ENCODE measurements at places on chromosomes 11 and 22.

- DNase-seq, result no peak
These were observed 86.3 kb downstream of the FCHSD2 start for GRCh38 chr11:73055655-73056354.

DNA sequence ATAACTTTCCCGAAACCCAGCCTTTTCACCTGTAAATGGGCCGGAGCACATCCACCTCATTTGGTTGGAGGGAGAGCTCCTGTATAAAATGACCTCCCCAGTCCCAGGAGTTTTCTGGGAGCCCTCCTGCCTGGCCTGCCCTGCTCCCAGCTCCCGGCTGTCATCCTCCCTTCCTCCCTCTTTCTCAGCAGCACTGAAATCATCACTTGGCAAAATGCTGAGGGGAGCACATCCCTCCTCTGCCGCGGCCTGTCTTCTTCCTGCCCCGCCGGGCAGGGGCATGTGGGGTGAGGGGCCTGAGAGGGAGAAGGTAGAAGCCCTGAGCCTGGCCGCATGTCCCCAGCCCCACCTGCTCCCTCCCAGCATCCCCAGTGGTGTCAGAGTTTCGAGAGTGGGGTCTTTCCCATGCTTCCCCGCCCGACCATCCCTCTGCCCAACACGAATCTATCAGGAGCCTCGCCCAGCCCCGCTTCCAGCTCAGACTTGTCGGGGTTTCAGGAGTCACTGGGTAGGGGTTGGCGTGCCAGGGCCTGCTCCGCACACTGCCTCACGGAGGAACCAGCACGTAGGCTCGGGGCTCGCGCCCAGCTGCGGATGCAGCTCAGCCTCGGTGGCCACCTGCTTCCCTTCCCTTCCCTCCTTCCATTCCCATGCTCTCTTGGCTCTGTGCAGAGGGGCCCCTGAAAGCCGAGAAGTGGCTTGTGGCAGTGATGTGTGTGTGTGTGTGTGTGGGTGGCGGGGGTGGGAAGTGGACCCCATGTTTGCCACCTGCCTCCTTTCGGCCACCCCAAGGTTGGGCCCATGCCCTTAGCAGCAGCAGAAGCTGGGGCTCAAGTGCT is 37.1 kb downstream of the NECTIN1 start:
- DNase-seq, result no peak

- DNase-seq, result no peak
These were observed 6.8 kb upstream of the SART1 start for GRCh38 chr11:65954771-65955170.

GRCh38 chr22:23775779-23776375 is 3.2 kb downstream of the MMP11 start:
- DNase-seq, result no peak

GRCh38 chr11:134678744-134679143 is 266.7 kb upstream of the B3GAT1 start:
- no peak for DNase-seq

DNA sequence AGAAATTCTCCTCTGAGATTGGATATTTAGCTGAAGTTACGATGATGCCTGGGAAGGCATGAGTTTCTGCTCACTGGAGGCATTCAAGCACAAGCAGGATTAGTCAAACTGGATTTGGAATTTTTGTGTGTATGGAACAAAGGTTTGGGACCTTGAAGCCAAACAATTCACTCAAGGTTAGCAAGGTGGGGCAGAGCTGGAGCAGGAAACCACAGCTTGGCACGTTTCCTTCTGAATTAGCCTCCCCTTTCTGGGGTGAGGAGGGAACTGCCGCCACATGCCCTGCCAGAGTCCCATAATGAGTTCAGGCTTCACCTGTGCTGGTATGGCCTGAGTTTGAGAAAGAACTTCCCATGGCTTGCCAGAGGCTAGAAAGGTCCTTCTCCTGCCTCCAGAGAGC is 50.9 kb upstream of the RRAS2 start:
- DNase-seq, result no peak

DNA sequence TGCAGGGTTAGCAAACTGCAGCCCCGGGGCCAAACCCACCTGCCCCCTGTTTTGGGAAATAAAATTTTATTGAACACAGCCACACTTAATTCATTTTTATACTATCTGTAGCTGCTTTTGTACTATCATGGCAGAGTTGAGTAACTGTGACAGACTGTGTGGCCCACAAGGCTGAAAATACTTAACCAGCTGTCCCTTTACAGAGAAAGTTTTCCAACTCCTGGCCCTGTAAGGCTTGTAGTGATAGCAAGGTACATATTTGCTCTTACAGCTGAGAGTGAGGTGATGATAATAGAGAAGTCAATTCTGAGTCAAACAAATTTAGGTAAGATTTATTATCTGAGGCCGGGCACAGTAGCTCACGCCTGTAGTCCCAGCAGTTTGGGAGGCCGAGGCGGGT is 87.4 kb upstream of the SLC6A5 start:
- DNase-seq, result peak; percentile 5

DNA sequence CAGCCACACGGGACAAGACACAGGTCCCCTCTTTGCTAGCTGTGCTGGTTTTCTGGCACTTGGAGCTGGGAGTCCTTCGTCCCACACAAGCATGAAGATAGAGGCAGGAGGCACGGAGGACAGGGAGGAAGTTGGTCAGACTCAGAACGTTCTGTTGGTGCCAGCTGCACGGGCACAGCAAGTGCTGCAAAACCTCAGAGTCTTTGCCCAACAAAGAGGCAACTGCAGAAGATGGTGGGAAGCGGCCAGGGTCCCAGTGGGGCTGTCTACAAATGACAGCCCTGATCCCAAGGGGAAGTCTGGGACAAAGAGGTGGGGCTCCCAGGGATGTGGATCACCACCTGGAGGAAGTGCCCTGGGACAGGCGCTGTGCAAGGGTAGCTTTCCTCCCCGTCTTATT is 9.4 kb upstream of the OSM start:
- DNase-seq, result no peak

- no peak for DNase-seq
These were observed 70.5 kb downstream of the DKK3 start for GRCh38 chr11:11937957-11938356.

DNA sequence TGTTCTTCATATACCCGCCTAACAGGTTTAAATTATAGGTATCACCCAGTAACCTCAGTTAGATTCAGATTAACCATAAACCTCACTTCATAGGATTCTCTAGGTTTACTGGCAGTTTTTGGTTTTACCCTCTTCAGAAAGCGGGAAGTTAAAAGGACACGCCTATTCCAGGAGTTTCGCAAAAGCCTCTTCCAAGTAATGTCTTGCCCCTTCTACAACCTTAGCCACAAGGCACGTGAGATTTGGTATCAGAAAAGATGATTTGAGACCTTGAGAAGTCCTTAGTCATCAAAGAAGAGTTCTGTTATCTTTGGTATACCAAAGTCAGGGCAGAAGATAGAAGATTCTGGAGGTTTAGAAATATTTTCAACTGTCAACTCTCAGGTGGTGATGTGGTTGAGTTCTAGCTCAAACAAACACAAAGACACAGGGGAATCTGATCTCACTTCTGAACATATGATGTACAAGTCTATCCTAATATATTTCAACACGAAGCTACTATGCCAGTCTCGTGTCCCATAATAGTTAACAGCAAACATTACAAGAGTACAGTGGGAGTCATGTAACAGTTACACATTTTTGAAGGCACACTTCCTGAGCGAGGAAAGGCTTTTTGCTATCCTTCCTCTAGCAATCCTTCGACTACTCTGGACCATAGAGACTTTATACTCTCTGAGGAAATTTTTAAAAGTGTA is 103.5 kb downstream of the USP35 start:
- DNase-seq, result no peak

Data from cardiac muscle cell (in vitro differentiated cells and primary cell).